ENCODE measurements at places on chromosomes 6 and 20. TPM values are rescaled to one million over a fixed set of nuclear protein-coding genes. Genes with fewer than 3 reads are reported as not detected.

- no peak for DNase-seq
Observed at GRCh38 chr6:20455251-20455940, 53.7 kb downstream of the E2F3 start.

The GPLD1 gene
- 0.18 TPM for total RNA-seq

GRCh38 chr20:41171736-41172295, 34.5 kb downstream of the PLCG1 start:
- DNase-seq = peak; percentile 2

DNA sequence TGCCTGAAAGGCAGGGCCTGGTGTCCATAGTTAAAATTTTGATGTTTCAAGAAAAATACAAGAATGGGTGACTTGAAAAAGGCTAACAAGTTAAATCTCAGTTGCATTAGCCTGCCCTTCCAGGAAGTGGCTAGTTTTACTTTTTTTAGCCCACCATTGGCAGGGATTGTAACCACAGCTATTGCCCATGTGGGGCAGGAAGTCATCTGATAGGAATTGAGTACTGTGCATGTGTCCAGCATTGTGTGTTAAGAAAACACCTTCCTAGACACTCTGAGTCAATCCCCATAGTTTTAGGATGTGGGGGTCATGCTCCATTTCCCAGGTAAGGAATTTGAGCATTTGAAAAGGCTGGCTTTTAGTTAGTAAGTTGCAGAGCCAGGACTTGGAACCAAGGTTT, 26.9 kb downstream of the LYRM2 start:
- no peak for DNase-seq

DNA sequence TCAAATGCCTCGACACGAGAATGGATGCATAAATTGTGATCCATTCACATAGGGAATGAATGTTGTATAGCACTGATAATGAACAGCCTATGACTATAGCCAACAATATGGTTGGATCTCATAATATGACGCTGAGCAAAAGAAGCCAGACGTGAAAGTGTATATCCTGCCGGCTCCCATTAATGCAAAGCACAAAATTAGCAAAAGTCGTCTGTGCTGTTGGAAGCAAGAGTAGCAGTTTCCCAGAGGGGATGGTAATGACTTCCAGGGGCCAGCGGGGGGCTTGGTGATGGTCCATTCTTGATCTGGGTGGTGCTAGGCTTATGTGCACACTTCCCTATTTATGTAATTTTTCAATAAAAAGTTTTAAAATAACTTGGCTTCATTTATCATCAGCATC, 1.0 kb upstream of the TAGAP start:
- DNase-seq = no peak

DNA sequence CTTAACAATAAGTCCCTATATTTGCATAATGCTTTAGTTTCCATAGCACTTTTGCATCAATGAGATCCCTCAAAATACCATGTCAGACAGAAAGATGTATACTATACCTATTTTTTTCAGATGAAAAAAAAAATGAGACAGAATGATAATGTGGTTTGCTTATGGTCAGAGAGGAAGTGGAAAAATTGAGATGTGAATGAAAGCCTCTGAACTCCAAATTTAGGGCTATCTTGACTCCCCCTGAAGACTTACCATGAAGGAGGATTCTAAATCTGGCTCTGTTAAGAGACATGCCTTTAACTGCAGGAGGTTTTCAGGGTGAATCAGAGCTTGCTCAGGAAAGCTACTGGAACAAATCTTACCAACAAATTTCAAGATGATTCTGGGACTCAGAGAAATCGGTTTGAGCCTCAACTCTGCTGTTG, 176.2 kb downstream of the ISM1 start:
- no peak for DNase-seq

GRCh38 chr20:16104783-16105182, 468.5 kb downstream of the KIF16B start:
- DNase-seq = no peak

DNA sequence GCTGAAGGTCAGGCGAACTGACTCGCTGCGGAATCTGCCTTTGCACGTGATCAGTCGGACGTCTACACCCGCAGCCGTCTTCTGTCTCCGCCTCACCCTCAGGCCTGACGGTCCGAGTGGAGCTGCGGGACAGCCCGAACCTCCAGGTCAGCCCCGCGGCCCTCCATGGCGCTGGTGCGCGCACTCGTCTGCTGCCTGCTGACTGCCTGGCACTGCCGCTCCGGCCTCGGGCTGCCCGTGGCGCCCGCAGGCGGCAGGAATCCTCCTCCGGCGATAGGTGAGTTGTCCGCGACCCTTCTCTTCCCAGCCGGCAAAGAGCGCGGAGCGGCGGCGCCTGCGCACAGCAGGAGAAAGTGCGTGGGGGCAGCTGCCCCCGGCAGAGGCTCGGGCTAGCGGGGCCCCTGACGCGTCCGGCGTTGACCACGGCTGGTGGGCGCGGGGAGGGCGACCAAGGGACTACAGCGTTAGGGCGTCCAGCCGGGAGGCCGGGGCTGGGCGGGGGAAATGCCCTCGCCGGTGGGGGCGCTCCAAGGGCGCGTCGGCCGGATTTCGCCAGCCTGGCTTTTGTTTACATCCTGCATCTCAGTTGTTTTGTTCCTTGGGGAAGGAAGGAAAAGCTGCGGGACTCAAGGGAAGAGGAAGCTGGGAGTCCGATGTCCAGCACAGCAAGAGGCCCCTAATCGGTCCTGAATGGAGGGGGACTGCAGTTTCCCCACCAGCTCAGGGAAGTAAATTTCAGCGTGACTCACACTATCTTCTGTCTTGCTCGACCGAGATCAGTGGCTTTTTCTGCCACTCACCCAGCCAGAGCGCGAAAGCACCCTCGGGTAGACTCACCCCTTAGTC, at the start of gene SMPDL3A:
Gene SMPDL3A (plus strand): TSS at position 77 of the 846 bp plus-strand sequence. CDS start 89 bp downstream, at position 166.
- DNase-seq = peak; percentile 18

DNA sequence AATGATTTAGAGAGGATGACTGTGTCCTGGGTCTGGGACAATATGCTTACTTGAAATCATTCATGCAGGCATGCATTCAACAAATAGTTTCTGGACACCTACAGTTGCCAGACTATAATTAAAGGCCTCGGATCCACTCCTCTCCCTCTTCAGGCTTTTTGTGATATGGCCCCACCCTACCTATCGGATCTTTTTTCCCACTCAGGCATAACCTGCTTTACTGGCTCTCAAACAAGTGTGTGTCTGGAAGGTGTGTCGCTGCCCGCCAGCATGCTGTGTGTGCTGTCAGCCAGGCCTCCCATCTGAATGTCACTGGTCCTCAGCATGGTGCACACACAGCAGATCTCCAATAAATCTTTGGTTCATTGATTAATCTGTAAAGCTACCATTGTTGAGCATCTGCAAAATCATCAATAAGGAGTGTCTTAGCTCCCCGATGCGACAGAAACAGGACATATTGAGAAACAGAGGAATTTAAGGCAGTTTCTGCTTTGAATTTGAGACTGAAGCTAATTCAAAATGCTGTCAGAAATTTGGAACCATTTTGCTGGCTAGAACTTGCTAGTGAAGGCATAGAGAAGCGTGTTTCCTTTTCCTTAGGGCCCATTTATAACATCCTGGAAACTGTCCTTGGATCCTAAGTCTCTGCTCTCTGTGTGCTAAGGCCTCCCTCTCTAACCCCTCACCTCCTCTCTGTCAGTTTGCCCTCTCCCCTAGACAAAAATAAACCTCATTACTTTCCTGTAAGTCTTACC, 23.5 kb upstream of the CCN6 start:
- DNase-seq = no peak

GRCh38 chr6:25464225-25464624, 185.1 kb downstream of the CARMIL1 start:
- DNase-seq = no peak

GRCh38 chr20:23146857-23147637, 60.9 kb upstream of the CD93 start:
- no peak for DNase-seq

DNA sequence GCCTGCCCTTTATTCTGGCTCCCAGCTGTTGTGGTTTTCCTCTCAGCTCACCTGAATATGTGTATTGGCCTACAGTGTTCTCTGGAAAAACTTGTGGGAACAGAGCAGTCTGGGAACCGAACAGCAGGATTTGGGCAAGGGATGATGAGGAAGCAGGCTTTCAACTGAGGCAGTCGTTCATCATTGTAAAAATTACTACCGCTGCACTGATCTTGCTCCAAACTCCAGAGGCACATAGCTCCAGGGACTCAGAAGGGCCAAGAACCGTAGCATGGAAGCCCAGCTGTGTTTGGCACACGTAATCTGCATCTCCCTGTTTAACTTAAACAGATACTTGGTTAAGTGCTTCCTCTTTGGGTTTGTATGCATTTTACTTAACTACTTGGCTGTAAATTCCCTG, 48.3 kb upstream of the EEF1A1 start:
- no peak for DNase-seq

DNA sequence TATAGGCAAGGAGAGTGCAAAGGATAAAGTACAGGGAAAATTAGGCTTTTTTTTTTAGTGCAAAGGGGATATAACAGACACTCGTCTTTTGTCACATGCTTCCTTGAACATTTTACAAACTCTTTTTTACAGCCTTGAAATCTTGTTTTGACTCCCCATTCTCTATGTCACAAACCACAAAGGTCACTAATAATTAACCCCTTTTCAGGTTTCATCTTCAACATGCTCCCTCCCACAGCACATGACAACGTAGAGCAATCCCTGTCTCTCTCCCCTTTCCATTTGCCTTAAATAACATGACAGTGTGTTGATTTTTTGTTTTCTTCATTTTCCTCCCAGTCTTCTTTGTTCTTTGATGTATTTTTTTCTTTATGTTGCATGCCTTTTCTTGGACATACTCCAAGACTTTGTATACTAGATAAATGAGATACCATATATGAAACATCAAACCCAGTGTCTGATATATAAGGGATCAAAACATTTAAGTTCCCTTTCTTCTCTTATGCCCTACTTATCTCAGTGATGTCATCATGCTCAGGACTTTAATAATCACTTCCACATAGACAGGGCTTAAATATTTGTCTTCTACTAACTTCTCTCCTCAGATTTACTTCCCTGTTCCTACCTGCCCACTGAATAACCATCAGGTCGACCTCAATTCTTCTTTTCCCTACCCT, 378.7 kb upstream of the HSF2 start:
- no peak for DNase-seq

- DNase-seq = no peak
Observed at GRCh38 chr6:43722920-43723545, 35.4 kb upstream of the MRPS18A start.

DNA sequence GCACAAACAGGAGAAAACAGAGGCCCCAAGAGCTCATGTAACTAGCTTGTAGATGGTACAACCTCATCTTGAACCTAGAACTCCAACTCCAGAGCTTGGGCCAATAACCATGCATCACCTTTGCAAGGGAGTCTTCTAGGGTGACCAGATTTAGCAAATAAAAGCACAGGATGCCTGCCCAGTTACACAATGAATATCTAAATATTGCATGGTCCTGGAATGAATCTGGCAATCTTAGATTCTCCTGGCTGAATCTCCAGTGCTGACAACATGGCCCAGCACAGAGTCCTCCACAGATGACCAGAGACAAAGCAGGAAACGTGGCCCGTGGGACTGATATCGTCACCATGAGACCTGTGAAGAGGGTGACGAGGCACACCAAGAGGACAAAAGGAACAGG, 494.1 kb downstream of the PREX1 start:
- DNase-seq = no peak

The CPNE5 gene
- 4.0 TPM for total RNA-seq

The OOEP gene
- total RNA-seq = 0.68 TPM

- peak; percentile 66 for DNase-seq
Observed at GRCh38 chr6:137094411-137095008, 49.7 kb upstream of the IL20RA start.

The LTB gene
- total RNA-seq = 1,194 TPM

DNA sequence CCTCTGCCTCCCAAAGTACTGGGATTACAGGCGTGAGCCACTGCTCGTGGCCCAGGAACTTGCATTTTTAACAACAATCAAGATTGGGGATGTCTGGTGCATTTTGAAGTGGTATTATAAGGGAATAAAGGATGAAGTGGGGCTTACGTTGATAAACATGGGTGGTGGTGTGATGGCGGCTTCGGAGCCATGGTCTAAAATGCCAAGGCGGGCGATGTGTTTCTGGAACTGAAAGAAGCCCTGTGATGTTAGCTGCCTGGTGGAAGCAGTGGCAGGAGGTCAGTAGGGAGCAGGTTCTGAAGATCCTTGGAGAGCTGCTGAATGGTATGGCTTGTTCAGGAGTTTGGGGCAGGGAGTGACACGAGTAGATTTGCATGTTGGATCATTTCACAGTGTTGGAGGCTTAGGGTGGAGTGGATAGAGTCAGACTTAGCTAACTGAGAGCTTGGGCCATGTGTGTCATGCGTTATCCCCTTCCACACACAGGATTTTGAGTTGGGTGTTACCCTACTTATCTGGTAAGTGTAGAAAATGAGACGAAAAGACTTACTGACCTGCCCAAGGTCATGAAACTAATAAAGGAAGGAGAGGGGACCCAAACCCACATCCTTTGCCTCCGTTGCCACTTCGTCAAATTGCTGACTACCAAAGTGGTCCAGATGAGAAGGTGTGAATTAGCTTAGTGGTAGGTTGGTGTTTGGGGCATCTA, 1.5 kb downstream of the NELFCD start:
- DNase-seq = peak; percentile 45

DNA sequence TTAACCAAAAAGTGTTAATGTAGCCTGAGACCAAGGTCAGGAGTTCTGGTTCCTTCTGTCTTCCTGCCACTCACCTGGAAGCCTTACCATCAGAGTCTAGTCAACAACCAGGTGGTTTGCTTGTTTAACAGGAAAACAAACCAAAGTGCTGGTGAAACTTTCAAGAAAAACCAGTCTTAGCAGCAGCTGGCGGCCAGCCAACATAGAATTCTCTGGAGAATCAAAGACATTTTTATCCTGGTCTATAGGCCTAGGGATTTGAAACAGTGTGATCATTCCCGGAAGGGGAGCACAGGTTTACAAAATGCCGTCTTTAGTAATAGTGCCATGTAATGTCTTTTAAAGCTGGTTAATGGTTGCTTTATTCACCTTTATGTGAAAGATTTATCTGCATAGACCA, 146.6 kb upstream of the AKIRIN2 start:
- no peak for DNase-seq

GRCh38 chr20:49750611-49751396, 37.1 kb upstream of the B4GALT5 start:
- DNase-seq = peak; percentile 18

- DNase-seq = no peak
Observed at GRCh38 chr6:72042088-72042487, 155.7 kb downstream of the RIMS1 start.

Data from activated CD4-positive, alpha-beta memory T cell treated with anti-CD3 and anti-CD28 coated beads, Interleukin-2, amount 10 ng/mL, durations not matched to agents 7 days and 5 days (primary cell).